Activated naive CD4-positive, alpha-beta T cell (primary cell): ENCODE measurements at places on chromosomes 1 and 21.

- DNase-seq = no peak
Measured at GRCh38 chr1:80722611-80723010, 1078.1 kb upstream of the ADGRL2 start.

DNA sequence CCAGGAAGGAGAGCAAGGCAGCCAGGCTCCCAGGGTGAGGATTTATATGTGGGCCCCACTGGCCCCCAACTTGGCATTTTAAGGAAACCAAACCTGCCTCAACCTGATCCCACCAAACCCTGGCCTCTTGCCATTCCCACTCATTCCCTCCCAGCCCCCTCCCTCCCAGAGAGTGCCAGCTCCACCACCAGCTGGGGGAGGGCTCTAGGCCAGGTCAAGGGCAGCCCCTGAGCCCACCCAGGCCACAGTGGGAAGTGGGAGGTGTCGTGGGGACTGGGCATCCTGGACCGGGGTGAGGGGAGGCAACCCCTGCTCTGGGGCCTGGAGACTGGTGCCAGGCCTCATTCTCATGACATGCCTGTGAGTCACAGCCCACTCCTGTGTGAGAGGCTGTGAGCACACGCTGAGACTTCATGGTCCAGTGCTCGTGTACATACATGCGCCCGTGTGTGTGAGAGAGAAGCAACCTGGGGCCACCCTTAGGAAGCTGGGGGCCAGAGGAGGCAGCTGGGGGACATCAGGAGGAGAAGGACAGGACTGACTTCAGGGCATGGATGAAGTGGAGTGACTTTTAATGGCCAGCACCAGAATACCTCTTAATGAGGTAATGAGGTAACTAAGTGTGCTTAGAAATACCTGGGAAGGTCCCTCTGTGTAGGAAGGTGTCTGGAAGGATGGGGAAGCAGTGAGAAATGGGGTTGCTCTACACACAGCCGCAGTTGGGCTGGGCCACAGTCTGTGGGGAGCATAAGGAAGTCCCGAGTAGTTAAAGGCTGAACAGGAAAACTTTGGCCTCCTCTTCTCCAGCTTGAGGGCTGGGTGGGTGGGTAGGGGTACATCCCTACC is at the start of gene S100A2:
Gene S100A2, minus strand, starts transcription at position 316 of the 846 bp plus-strand sequence. CDS start 1,967 bp downstream, outside the sequence.
- DNase-seq = no peak

DNA sequence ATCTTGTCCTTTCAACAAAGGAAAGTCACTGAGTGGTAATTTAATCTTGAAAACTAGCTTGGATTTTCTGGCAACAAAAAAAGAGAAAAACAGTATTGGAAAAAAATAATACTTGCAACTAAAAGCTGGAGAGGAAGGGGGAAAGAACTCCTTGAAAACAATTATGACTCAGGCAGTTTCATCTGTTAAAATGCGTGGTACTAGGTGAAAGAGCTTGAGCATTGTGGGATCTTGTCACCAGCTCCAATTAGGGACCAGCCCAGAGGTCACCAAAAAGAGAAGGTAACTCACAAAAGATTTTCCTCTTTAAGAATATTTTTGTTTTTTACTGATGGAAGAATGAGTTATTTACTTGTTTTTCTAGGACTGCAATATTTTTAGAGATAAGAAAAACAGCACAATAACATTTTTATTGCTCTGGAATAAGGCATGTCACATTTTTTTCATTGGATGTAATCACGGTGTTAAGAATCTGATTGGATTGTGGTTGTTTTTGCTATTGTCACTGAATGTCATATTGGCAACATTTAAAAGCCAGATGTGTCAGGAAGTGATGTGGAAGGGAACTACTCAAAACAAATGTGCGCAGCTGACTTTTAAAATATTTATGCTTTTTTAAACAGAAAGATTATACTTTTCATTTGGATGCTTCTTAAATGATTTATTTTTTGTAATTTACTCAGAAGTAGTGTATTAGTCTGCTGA is 78.5 kb upstream of the ADAMTS5 start:
- no peak for DNase-seq

DNA sequence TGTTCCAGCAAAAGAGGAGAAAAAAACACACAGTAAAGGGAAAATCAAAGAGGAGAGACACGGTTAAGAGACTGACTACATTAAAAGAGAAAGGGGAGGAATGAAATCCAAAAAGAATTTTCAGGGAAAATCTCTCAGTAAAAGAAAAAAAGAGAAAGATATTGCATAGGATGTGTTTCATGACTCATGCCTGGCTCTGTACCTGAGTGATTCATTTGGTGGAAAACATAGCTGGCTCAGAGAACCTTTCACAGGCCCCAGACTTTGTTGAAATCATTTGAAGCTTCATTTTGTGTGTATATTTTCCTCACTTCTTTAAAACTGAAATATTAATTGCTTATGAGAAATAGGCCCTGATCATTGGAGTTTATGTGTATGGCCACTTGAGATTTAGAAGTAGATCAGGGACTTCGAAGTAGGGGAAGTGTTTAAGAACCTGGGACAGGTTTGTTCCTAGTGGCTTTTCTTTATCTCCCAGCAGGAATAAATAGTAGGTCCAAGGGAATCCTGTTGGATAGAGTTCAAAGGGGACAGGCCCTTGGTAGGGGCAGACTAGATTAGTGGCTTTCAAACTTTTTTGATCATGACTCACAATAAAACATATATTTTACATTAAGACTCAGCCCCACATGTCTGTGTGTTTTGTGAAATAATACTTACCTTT is 239.1 kb upstream of the SGIP1 start:
- DNase-seq = no peak

- DNase-seq = no peak
Measured at GRCh38 chr1:98704971-98705370, 43.5 kb downstream of the SNX7 start.

DNA sequence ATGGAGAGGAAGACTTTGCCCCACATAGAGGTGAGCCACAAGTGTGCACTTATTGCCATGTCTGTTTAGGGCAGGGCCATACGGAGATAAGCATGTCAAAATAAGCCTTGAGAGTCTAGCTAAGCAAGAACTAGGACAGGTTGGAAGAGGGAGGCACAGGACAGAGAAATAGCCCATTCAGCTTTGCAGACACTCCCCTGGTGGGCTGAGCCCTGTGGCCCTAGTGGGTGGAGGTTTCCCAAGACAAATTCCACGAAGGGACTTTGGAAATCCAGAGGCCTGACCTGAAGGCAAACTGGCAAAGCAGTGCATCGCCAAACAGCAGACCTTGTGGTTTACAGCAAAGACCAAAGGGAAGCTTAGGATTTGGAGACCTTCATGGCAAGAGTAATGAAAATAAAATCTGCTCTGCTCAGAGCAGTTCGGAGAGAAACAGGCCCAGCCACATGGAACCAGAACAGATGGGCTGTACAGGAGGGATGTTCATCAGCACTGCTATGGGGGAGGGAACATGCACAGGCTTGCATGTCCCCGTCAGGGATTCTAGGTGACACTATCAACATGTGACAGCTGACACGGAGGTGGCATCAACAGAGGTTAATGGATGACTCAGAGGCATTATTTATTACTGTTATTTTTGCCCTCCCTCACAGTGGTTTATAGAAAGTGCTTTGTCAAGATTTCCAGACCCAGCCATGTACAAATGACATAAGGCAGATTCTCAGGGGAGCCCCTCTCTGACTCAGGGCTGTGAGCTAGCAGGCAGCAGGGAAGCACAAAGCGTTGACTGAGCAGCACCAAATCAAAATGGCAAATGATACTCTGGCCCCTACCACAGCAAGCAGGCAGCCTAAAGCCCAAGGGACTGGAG is 90.1 kb upstream of the IRF2BP2 start:
- no peak for DNase-seq

DNA sequence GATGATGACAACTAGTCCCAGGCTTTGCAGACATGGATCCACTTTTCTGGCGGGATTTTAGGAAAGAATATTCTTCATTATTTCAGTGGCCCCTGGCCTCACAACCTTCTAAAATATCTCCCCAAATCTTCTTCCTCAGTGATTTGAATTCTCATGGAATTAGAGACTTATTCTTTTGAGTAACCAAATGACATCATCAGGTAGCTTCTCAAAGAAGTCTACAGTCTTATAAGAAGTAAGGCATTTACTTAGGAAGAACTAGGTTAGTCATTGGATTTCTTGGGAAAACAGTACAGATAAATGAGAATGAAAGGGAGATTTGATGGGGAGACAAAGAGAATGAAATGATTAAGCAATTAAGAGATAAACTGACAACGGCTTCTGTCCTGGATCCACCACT is 201.1 kb upstream of the PROX1 start:
- no peak for DNase-seq

DNA sequence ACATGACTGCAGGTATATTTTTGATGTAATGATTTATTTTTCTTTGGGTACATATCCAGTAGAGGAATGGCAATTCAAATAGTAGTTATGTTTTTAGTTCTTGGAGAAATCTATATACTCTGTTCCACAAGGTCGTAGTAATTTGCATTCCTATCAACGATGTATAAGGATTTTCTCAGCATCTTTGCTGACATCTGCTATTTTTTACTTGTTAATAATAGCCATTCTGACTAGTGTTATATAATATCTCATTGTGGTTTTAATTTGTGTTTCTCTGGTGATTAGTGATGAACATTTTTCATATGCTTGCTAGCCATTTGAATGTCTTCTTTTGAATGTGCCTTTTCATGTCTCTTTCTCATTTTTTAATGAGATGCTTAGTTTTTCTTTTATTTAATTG is 292.1 kb upstream of the RGS18 start:
- no peak for DNase-seq

DNA sequence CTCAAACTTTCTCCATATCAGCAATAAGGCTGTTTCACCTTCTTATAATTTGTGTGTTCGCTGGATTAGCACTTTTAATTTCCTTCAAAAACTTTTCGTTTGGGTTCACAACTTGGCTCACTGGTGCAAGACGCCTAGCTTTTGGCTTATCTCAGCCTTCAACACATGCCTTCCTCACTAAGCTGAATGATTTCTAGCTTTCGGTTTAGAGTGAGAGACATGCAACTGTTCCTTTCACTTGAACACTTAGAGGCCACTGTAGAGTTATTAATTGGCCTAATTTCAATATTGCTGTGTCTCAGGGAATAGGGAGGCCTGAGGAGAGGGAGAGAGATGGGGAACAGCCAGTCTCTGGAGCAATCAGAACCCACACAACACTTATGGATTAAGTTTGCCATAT is 41.2 kb upstream of the IFNLR1 start:
- no peak for DNase-seq

DNA sequence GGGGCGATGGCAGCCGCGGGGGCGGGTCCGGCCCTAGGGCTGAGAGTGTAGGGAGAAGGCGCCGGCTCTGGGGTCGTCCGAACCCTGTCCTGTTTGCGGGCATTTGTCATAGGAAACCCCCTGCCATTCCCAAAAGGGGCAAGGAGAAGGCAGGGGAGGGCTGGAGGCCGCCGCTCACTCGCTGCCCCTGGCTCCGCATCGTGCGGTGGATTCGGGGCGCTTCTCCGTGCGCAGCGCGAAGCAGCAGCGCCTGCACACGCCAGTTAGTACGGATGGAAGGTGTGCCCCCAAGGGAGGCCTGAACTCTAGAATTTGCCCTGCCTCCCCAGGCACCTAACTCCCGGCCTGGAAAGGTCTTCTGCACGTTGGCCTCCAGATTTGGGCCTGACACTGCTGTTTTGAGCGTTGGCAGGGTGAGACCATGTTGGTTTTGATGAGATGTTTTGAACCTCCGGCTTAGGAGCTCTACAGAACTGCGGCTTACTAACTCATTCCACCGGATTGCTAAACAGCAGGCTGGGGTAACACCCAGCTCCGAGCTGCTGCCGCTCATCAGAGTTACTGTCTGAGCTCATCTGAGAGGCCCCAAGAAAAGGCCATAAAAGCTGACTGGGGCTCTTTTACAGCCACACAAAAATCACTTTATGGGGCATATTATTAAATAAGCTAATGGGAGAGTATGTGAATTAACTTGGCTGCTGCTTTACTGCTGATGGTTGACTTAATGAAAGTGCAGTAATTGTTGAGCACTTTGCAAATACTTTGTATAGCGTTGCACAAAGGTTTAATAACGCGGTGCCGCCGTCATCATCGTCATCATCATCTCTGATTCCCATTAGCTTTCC is 987 bp downstream of the GPR137B start:
- peak; percentile 9 for DNase-seq

DNA sequence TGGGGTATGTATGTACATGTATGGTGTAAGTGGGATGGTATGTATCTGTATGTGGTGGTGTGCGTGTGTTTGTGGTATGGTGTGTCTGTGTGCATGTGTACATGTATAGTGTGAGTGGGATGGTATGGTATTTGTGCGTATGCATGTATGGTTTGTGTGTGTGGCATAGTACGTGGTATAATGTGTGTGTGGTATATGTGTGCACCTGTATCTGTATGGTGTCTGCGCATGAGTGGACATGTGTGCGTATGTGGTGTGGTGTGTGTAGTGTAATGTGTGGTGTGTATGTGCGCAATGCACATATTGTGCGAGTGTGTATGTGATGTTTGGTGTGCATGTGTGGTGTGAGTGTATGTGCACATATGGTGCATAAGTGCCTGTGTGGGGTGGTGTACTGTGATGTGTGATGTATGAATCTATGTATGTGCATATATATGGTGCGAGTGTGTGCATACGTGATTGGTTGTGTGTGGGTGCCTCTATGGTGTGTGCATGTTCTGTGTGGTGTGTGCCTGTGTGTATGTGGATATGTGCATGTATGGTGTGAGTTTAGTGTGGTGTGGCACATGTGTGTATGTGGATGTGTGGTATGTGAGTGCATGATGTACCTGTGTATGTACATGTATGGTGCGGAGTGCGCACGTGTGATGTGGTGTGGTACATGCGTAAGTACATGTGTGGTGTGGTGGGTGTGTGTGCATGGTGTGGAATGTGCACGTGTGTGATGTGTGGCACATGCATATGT is 38.8 kb downstream of the WDR4 start:
- no peak for DNase-seq

- DNase-seq = no peak
Measured at GRCh38 chr1:103790172-103790571, 40.5 kb downstream of the AMY1C start.

DNA sequence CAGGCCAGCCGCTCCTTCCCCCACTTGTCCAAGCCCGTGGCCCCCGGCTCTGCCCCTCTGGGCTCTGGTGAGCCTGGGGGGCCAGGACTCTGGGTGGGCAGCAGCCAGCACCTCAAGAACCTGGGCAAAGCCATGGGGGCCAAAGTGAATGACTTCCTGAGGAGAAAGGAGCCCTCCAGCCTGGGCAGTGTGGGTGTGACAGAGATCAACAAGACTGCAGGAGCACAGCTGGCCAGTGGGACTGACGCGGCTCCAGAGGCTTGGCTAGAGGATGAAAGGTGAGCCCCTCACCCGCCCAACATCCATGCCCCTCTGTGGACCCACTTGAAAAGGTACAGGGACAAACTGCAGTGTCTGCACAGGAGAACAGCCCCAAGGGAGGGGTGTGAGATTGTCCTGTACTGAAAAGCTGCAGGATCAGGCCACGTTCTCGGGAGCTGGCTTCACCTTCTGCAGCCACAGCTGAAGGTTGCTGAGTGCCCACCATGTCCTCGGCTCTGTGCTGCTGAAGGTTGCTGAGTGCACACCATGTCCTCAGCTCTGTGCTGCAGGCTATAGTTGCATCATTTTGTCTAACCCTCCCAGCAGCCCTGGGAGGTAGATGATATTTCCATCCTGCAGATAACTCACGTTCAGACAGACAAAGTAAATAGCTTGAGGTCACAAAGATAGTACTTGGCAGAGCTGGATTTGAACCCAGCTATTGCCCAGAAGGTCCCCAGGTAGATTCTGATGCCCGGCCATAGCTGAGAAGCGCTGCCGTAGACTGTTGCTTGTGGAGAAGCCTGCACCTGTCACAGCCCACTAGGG is 618 bp downstream of the C1orf226 start:
- DNase-seq = no peak
